ENCODE measurements at places on chromosomes 5 and 9.

DNA sequence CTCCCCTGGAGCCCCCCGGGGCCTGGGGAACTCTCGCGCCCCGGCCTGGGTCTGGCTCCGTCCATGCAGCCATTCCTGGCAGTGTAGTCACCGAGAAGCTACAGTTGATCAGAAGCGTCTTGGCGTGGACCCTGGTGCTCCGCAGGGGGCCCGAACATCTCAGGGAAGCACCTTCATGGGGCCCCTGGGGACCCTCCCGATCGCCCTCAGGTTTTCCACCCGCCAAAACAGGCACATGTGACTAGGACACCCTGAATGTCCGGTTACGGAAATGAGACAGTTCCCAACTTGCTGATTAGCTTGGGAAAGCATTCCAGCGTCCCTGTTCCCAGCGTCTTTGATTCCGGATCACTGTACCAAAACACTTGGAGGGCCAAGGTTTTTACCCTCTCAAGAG lies 472 bp downstream of the FBXO4 start:
- no peak for DNase-seq

DNA sequence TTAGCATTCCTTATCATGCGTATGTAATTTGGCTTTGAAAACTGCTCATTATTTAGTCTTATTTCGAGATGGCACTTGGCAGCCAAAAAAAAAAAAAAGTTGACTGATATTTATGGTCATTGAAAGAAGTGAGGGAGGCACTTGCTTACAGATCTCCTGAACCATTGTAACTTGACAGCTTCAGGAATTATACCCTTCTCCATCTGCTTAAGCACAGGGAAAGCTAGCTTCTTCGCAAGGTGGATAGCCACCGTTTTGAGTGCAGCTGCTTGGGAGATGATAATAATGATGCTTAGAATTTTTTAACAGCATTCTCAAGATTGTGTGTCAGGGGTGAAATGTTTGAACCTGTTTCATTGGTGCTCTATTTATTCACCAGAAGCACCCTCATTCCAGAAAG lies 116.1 kb downstream of the GIN1 start:
- no peak for DNase-seq

DNA sequence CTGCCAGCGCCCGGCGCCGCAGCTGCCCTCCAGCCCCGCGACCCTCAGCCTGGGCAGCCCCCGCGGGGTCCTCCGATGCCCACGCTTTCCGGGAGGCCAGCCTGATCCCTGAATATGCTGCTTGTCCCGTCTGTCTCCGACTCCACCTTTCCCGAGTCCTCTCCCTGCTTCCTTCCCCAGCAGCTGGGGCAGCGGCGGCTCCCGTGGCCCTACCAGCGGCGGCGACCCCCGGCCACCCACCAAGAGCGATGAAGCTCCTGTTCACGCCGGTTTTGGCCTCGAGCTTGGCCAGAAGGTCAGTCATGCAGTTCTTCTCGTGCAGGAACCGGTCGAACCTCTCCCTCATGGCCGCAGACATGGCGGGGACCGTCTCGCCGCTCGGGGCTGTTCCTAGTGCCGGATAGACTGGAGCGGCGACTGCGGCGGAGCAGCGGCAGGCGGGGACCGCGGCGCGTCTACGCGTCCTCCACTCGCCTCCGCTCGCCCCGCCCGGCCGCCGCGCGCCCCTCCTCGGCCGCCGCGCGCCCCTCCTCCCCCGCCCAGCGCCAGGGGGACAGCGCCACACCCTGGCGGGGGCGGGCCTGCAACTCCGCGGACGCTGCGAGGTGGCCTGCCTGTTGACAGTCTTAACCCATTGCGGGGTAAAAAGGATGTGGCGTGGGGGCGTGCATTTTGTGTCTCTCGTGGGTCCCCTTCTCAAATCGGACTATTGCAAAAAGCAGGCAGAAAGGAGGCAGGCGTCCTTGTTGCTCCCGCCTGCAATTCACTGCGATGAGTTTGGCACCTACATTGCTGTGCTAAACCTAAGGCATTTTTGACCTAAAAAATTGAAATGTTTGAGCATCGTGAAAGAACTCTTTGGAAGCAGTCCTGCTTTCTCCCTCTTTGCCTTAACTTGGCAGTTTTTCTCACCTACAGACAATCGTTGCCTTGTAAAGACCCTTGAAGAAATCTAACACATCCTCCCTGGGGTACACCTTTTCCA lies at the start of gene REEP5:
REEP5 (minus strand) TSS at position 395 of the 985 bp plus-strand sequence; CDS start at position 358, 37 bp downstream.
- no peak for DNase-seq

DNA sequence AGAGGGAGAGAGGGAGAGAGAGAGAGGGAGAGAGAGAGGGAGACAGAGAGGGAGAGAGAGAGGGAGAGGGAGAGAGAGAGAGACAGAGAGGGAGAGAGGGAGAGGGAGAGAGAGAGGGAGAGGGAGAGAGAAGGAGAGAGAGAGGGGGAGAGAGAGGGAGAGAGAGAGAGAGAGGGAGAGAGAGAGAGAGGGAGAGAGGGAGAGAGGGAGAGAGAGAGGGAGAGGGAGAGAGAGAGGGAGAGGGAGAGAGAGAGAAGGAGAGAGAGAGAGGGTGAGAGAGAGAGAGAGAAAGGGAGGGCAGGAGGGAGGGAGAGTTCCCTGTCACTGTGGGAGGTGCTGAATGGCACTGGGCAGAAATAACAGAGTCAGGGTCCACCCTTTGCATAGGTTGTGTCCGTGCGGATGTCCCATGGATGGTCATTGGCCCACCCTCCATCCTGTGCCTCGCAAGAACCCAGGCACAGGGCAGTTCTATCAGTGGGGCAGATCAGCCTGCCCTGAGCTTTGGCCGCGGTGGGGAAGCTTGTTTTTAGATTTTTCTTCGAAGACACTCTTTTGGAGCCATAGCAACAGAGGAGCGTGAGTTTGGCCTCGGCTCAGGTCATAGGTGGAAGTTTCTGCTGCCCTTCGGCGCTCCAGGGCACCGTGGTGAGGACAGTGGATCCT lies 30.1 kb downstream of the ADAMTSL2 start:
- no peak for DNase-seq

GRCh38 chr9:106868565-106868964 lies 5.6 kb downstream of the ZNF462 start:
- no peak for DNase-seq

- DNase-seq: no peak
Observed at GRCh38 chr5:2908086-2908485, 156.6 kb upstream of the IRX2 start.

GRCh38 chr5:135690466-135690865 lies 111.7 kb upstream of the CXCL14 start:
- no peak for DNase-seq

DNA sequence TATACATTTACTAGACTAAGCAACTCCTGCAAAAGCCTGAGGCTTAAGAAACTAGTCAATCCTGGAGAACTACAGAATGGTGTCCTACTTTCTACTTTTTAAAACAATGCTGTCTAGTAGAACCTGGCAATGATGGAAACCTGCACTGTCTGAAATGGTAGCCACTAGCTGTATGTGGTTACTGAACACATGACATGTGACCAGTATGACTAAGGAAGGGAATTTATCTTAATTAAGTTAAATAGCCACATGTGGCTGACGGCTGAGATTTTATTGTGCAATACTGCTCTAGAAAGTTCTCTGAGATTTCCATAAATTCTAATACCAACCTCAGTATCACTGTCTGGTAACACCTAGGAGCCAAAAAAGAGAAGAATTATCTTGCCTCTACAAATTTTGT lies 44.9 kb upstream of the RAPGEF6 start:
- DNase-seq: peak; percentile 44

DNA sequence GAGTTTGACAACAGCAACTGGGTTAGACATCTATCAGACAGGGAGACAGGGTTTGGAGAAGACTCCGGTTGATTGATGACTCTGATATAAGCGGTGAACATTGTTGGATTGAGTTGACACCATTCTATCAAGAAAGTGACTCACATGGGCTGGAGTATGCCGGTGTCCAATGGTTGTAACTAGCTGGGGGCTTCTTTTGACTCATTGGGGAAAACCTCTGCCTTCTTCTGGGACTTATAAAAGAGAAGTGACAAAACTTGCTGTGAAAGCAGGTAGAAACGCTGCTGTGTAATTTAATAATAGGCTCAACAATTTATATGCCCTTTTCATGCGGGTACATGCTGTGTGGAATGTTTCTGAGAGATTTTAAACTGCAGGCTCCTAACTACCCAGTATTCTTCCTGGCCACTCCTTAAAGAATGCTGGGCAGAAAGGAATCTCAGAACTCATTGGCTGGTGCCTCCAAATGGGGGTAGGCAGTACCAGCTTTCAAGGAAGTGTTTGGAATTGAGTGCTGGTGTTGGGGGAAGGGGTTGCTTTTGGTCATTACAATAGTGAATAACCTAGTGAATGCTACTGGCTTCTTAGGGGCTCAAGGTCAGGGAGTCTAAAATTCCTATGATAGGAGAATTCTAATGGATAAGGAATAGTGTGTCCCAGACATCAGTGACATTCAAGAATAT lies 43.9 kb downstream of the FYB1 start:
- DNase-seq: no peak

- DNase-seq: no peak
Observed at GRCh38 chr5:87137283-87137682, 130.4 kb upstream of the RASA1 start.

- DNase-seq: no peak
Observed at GRCh38 chr5:144428326-144428725, 257.7 kb downstream of the KCTD16 start.

DNA sequence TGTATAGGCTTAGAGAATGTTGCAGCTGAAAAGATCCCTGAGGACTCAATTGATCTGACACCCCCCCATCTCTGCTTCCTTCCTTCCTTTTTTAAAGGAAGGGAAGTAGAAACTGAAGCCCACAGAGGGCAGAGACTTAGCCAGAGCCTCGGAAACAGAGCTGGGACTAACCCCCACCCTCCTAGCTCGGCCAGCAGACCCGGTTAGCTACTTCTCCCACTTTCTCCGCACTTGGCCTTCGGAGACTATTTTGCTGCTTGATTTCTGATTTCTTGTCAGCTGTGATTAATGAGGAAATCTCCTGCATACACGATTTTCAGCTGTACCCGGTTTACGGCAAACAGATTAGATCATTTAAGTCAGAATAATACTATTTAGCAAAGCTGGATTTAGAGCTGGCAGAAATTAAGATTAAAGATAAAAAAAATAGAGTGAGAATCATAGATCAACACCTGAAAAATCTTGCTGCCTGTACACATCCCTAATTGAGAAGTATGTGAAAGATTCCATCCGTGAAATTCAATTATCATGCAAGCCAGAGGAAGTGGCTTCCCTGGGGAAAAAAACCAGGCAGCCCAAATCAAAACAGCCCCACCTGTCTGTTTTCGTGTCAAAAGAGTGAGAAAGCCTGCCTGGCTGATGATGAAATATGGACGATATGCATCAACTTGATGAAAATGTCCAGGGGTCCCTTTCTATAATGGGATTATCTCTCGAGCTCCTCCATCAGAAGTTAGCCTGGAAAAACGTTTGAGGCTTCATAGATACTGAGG lies 159.5 kb upstream of the SHB start:
- no peak for DNase-seq

- no peak for DNase-seq
Observed at GRCh38 chr5:20833081-20833627, 845.2 kb upstream of the CDH18 start.

GRCh38 chr9:20853866-20854265 lies 169.8 kb downstream of the FOCAD start:
- no peak for DNase-seq

- DNase-seq: no peak
Observed at GRCh38 chr5:90504743-90505142, 24.6 kb downstream of the LYSMD3 start.

DNA sequence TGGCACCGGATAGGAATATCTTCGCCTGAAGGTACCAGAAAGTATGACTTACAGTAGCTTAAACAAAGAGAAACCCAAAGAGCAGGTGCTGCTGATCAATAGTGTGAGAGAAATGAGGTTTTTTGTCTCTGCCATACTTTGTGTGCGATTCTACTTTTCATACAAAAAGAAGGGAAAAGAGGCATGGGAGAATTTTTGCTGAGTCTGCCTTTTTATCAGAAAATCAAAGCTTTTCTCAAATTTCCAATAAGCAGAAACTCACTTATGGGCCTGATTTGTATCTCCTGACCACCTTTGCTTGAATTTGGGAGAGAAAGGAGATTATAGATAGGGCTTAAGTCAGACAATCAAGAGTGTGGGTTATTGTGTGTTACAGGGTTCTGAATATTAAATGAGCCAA lies 65.5 kb upstream of the TAF11L2 start:
- no peak for DNase-seq

- no peak for DNase-seq
Observed at GRCh38 chr5:57768745-57769144, 286.1 kb upstream of the ACTBL2 start.

DNA sequence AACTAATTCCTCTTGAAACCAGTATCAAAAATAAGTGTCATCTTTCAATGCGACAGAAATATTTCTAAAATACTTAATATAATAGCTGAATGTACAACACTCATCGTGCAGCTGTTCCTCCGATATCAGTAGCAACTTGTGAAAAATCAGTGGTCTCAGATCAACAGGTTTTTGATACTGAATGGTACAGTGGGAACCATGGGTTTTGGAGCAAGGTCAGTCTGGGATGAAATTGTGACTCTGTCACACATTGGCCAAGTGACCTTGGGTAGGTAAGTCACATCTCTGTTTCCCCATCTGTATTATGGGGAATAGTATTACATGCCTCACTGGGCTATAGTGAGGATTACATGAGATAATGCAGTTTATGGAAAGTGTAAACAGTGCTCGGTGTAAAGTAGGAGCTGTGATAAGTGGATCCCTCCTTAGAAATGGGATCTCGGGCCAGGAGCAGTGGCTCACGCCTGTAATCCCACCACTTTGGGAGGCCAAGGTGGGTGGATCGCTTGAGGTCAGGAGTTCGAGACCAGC lies 17.3 kb downstream of the EXOSC2 start:
- DNase-seq: no peak

DNA sequence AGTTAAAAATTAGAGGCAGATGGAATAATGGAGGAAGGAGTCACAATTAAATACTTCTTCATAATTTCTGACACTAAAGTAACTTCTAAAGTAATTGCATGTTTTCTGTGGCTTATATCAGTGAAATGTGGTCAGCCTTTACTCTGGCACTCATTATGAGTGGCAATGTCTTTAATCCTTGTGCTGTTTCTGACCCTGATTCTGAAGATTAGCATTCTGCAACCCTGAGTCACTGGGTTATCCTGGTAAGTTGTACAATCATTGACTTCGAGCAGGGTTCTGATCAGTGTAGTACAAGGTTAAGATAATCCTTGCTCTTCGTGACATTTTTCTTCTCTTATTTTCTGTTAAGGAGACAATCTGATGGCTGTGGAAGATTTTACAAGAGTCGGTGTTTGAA lies 379.4 kb upstream of the RORB start:
- no peak for DNase-seq

- DNase-seq: peak; percentile 16
Observed at GRCh38 chr5:33167541-33167940, 273.2 kb upstream of the TARS1 start.

GRCh38 chr5:92979716-92980115 lies 601.3 kb downstream of the NR2F1-AS1 start:
- DNase-seq: no peak
